CD4-positive, alpha-beta T cell (primary cell): ENCODE measurements at places on chromosomes 1 and 21.

DNA sequence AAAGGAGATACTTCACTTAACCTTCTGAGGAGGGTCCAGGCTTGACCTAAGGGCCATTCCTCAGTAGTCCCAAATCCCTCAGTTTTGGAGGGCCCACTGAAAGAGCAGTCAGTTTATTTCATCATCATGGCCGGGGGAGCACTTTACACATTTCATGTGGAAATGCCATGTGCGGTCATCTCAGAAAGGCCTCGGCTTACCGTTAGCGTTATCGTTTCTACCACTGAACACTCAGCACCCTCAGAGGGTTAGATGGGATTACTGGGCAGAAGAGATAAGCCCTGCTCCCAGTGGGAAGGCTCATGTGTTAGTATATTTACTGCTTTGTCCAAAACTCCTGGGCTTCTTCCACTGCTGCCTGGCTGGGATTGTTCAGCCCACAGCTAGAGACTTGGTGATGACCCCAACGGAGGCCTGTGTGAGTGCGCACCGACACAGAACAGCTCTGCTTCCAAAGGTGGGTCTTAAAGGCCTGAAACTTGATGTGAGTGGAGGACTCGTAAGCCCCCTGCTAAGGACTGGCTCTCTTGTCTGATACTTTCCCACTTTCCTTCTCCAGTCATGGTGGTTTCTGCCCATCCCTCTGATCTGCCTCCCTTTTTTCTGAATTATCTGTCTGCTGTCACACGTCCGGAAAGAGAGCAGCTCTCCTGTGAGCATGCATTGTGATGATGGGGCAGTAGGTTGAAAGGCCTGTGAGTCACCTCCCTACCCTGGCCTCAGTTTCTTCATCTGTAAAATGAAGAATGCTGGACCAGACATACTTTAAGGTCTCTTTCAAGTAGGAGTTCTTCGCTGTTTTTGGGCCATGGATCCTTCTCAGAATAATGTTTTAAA, 284.5 kb downstream of the ASTN1 start:
- no peak for DNase-seq

GRCh38 chr1:242004751-242005495, 6.0 kb upstream of the MAP1LC3C start:
- DNase-seq, result no peak

- DNase-seq, result no peak
Observed at GRCh38 chr1:5968161-5968736, 24.0 kb downstream of the NPHP4 start.

GRCh38 chr1:153849487-153850185, 73.1 kb downstream of the GATAD2B start:
- DNase-seq, result no peak

DNA sequence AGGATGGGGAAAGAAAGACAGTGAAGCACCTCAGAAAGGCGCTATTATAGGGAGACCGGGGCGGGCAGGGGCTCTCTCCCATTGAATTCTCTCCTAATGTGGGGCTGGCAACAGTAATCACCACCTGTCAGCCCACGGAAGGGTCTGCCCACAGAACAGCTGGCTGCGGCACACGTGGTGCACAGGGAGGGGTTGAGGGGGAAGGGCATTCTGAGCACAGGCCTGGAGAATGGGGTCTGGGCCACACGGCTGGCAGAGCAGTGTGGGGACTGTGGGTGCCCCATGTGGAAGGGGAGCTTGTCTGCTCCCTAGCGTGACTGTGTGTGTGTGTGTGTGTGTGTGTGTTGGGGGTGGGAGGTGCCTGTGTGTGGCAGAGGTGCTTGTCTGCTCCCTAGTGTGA, 4.1 kb downstream of the OLFML3 start:
- DNase-seq, result no peak

DNA sequence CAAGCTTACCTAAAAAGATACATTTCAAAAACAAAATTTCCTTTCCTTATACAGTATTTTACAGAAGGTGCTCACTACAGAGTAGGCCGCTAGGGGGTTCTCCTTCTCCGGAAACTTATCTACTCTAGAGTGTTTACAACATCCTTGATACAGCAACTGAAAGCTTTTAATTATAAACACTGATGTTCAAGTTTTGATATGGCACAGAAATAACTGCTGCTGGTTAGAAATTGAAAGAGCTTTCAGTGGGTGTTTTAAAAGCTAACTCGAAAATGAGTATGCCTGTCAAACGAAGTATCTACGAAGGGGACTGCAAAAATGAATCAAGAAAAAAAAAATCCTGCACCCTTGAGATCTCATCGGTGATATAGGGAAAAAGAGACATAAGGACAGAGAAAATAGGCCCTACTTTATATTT, 1.0 kb downstream of the YOD1 start:
- DNase-seq, result peak; percentile 29

DNA sequence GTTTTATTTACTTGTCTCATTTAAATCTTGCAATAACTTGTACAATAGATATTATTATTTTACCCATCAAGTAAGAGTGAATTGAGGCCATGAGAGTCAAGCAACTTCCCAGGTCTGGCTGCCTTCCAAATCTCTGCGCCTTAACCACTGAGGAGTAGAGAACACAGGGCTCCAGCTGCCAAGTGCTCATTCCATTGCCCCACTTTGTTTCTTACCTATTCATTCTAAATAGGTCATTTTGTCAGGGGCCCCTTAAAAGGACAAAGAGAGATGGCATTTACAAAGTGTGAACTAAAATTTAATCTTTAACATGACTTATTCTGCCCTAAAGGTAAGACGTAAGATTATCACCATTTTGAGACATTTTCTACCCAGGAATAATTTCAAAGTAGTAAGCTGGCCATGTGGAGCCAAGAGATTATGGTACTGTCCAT, 3.5 kb downstream of the PPP1R15B start:
- DNase-seq, result peak; percentile 22

DNA sequence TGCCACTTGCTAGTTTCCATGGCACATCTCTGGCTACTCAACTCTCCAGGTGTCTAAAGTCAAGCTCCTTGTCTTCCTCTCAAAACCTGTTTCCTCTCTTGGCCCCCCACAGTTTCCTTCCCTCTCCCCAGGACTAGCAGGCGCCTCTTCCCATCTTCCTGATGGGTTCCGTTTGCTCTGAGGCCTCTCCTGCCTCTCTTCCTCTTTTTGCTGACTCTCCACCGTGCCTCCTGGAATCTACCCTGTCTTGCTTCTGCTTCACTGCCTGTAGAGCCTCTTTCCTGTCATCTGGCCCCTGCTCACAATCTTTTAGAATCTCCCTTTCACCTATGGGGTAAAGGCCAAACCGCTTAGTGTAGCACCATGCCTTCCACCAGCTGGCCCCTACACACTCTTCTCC, 21.8 kb upstream of the LHX4 start:
- no peak for DNase-seq

DNA sequence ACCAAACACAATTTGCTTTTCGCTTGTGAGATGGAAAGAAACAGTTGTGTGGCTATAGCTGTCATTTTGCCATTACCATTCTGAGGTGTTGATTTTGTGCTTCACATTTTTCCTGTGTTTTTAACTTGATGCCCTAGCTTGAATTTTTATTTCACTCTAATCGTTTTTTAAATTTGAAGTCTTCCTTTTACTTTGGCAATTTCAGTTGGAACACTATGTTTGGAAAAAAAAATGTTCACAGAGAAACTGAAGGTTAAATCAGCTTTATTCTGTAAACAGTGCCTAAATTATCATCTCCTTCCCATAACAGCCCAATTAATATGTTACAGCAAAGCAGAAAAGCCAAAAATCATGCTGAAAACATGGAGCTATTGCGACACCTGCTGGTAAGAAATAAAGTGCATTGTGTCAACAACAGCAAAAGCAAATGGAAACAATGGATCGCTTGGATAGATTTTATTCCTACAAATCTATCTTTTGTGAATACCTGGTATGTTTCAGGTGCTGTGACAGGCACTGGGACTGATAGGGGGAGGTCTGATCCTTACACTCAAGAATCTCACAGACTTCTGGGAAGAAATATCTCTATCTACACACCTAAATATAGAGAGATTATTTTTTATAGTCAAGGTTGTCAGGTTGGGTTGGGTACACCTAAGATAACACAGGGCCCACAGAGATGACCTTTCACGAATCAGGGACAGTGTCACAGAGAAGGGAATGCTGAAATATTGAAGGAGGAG, 16.2 kb upstream of the ERICH3 start:
- DNase-seq, result peak; percentile 50

DNA sequence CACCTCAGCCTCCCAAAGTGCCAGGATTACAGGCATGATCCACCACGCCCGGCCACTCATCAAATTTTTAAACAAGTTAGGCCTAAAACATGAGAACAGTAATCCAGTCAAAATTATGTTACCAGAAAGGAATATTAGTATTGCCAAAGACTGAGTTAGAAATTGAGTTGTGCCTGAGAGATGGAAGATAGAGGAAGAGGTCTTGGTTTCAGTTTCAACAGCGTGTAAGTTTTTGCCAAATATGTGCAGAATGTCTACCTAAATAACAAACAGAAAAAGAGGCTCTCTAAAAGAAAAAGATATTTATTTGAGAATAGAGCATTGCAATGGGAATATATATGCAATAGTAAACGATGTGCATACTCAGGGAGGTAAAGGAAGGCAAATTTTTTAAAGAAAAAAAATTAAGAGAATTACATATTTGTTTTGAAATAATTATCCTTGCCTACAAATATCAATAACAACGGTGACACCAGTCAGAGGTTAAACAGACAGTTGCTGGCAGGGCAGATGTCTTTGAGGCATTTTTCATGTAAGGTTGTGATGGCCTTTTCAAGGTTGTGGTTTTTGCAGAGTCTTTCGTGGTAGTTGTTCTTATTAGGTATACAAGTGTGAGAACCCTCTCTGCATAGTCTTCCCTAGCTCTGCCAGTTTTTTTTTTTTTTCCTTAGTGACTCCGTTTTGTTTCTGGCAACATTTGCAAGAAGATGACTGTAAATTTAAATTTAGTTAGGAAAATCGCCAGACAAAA, 2.2 kb upstream of the CD1B start:
- no peak for DNase-seq
